ENCODE measurements at places on chromosomes 12 and 14.
A peak's percentile ranks its signal among the peaks of the same experiment; 100 is the strongest.

DNA sequence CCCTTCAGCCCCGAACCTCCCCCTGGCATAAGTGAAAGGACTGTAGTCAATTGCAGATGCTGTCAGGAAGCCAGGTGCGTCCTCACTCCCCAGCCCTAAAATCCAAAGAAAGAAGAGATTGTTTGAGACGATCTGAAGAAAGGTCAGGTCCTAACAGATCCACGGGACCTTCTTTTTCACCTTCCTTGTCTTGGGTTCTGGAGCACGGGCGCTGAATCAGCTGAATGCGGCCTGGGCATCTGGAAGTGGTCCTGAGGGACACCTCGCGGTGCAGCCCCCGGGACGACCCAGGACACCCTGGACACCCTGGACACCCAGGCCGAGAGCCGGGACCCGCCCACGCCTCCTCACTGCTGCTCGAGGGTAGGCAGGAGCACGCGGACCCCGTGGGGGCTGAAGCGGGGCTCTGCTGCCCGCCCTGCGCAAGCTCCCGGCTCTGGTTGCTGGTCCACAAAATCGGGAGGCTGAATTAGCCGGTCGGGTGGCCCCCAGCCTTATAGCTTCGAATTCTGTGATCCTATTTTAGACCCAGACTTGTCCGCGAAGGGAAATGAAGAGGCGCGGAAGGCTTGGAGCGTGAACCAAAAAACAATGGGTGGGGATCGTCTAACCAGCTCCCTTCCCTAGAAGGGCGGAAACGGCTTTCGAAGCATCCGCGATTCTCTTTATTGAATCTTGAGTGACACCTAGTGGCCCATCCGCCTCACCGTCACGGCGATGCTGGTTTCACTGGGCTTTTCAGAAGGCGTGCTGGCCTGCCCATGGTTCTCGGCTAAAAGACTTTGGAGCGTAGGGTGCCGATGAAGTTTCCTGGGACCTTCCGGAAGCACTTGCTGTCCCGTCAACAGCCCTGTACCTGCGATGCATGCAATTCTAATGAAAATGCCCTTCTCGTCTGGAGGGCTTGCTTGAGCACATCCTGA is 46.4 kb upstream of the PLXNC1 start:
- DNase-seq, result peak; percentile 87

GRCh38 chr14:101035466-101036225 is 132.1 kb upstream of the RTL1 start:
- no peak for DNase-seq

- DNase-seq, result no peak
These were observed 284.8 kb upstream of the TBX3 start for GRCh38 chr12:114968727-114969126.

- peak; percentile 49 for DNase-seq
These were observed 19.9 kb downstream of the CDKN1B start for GRCh38 chr12:12736759-12737676.

GRCh38 chr12:130124605-130125244 is 37.5 kb upstream of the FZD10 start:
- no peak for DNase-seq

GRCh38 chr12:11697131-11697530 is 47.7 kb downstream of the ETV6 start:
- DNase-seq, result no peak

GRCh38 chr14:64705381-64706118 is 1.3 kb downstream of the PLEKHG3 start:
- no peak for DNase-seq

DNA sequence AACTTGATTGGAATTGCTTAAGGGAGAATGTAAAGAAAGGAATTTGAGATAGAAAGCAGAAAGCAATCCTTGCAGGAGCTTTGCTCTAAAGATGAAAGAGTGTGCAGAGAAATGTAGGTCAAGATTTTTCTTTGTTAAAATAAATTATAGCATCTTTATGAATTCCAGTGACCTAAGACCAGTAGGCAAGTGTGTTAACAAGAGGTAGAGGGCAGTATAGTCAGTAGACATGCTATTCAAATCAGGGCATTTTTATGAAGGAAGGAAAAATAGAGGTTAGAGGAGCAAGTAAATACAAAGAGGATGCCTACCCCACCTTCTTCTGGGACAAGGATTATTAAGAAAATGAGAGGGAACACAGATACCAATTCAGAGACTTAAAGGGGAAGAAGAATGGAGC is 148.5 kb downstream of the PLCZ1 start:
- no peak for DNase-seq
